ENCODE measurements at places on chromosomes 2 and 18.

GRCh38 chr2:175435012-175435411 is 253.5 kb upstream of the ATP5MC3 start:
- no peak for DNase-seq

DNA sequence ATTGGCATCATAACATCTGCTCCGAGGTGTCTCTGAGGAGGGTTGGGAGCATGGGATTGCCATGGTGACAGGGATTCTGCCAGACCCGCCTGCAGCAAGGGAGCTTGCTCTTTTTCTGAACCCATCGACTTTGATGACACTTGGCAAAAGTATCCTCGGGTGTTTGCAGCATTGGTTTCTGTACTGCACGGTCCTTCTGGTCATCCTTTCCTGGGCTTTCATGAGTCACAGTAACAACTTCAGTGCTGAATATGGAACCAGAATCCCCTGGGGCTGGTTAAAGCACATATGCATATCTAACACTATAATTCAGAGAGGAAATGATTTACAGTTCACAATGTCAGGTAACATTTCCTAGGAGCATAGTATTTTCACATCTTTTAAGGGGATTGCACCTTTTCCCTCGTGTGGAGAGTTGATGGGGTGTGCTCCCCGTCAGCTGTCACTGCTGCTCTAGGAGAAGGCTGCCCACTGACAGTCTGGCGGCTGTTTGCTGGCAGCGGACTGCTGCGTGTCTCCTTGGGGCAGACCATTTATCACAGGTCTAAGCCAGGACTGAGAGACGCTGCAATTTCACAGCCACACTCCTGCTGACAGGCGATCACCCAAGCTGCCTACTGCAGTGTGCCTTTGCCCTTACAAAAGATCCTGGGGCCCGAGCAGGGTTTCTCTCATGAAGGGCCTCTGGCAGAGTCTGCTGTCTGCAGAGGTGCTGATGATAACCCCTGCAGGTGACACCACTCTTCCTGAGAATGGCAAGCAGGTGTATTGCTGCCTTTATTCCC is 425.3 kb downstream of the THSD7B start:
- DNase-seq = no peak

GRCh38 chr2:222806526-222807137 is 54.2 kb upstream of the ACSL3 start:
- DNase-seq = no peak

- DNase-seq = no peak
These were observed 180.2 kb upstream of the DOK6 start for GRCh38 chr18:69220529-69220928.

GRCh38 chr2:63840081-63840784 is 1.5 kb upstream of the UGP2 start:
- no peak for DNase-seq

GRCh38 chr2:170745305-170745704 is 24.9 kb upstream of the ERICH2 start:
- DNase-seq = no peak

- no peak for DNase-seq
These were observed 355.0 kb downstream of the RNF144A start for GRCh38 chr2:7272210-7272609.

DNA sequence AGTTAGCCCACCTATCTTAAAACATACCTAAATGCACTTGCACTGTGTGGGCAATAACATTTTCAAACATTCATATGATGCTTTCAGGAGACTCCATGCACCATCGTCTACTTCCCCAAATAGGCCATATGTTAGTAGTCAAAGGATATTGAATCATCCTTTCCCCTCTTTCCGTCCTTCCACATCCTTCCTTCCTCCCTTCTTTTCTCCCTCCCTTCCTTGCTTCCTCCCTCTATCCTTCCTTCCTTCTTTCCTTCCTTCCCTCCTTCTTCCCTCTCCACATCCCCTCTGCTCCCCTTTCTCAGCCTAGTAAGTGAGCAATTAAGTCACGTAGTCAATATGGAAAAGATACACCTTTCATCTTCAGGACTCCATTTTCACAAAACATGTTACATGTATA is 73.8 kb downstream of the ZEB2 start:
- DNase-seq = no peak

DNA sequence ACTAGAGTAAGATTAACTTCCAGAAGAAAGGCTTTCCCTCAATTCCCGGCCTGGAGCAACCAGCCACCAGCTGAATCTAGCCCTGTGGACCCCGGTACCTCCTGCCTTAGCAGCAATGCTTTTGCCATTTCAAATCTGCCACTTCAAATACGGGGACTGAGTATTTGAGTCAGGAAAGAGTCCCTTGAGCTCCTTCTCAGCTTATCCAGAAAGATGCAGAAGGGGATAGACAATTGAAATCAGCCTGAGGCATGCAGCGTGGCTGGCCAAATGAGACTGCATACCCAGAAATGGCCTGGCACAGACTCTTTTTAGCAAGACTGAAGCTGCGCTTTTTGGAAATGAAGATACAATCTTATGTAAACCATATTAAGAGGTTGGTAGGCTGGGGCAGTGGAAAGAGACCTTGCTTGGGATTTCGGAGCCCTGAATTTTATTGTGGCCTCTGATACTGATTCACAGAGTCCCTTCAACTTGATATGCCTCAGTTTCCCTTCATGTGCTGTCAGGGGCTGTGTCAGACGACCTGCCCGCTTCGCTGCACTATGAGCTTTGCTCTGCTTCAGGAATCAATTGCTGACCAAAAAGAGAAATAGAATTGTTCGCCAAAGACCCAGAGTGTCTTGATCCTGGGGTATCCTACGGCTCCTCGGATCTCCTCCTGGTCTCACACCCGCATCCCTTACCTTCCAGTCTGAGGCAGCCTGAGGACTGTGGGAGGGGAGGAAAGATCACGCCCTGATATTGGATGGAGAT is 1.0 kb downstream of the MATN3 start:
- DNase-seq = no peak

DNA sequence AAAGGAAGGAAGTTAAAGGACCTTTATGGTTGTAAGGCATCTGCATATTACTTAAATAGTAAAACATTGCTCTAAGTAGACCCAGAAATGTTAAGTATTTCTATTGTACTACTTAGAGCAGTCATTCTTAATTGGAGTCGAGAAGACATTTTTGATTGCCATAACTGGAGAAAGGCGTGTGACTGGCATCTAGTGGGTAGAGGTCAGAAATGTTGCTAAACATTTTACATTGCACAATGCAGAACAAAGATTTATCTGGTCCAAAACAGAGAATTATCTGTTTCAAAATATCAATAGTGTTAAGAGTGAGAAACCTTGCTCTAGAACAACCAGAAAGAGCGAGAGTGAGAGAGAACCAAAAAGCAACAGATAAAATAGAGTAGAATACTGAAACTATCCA is 23.3 kb upstream of the ROCK1 start:
- DNase-seq = no peak

DNA sequence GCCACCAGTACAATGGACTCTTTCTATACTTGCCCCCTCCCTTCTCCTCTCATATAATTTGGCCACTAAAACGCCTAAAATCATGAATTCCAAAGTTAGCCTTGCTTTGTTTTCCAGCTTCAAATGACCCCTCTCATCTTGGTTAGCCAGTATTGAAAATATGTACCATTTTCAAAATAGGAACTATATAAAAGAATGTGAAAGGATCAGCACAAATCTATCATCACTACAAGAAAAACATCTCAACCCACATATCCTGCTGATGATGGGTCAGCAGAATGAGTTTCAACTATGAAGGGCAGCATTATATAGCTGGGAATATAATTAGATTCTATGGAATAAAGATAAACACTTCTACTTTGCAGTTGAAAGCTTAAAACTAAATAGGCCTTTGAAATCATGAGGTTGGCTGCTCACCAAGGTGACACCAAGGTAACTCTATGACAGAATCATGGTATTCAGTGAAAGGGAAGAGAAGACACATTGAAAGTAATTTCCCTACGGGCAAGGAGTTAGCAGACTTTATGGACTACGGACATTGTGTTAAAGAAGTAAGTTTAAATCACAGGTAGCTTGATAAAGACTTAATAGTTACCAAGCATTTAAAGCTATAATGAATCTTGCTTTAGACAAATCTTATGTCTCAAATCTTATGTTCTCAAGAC is 873.0 kb downstream of the CPS1 start:
- DNase-seq = no peak

Data from SW 1271 (cell line).